ENCODE measurements at places on chromosomes 2 and 18.

GRCh38 chr2:20592106-20593071 lies 58.5 kb downstream of the HS1BP3 start:
- DNase-seq, result no peak

DNA sequence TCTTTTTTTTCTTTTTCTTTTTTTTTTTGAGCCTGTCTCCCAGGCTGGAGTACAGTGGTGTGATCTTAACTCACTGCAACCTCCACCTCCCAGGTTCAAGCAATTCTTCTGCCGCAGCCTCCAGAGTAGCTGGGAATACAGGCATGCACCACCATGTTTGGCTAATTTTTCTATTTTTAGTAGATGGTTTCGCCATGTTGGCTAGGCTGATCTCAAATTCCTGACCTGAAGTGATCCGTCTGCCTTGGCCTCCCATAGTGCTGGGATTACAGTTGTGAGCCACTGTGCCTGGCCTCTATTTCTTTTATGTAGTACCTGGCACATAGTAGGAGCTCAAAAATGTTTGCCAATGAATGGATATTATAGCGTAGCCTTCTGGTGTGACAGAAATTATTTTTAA lies 6.8 kb upstream of the CFLAR start:
- no peak for DNase-seq

- no peak for DNase-seq
Measured at GRCh38 chr18:37571266-37571665, 5.7 kb upstream of the CELF4 start.

DNA sequence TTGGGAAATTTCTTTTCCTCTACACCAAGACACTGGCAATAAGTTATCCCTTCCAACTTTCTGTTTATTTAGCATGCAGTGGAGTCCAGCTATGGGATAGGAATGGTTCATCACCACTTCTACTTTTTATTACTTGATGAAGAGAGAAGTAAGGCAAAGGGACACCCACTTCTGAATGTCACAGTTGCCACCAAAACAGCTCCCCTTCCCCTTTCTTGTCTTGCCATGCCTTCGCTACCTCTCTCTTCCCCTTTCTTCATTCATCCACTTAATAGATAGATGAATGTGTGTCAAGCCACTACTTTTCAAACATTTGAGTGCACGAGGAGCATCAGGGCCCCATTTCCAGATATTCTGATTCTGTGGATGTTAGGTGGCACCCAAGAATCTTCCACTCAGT lies 59.6 kb downstream of the KCTD18 start:
- DNase-seq, result no peak

- DNase-seq, result no peak
Measured at GRCh38 chr2:128305555-128306080, 13.1 kb downstream of the HS6ST1 start.

DNA sequence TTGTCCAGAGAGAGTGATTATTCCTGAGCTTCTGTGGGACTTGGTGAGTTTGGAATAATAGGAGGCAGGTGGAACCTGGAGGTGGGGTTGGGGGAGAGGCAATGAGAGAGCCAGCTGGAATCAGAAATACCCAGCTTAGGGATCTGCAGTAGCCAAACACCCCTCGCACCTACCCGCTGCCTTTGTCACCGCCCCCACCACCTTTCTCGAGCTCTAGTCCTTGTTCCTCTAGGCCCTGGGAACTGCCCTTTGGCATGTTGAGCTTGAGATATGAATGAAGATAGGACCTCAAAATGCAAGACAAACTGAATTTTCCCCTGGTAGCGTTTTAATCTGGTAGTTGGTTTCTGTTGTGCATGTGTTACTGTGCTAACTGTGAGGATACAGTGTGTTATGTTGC lies 242.9 kb downstream of the PTPRM start:
- no peak for DNase-seq

GRCh38 chr2:72755647-72756423 lies 70.0 kb downstream of the EXOC6B start:
- no peak for DNase-seq

- no peak for DNase-seq
Measured at GRCh38 chr2:241451840-241452506, 56.4 kb downstream of the STK25 start.

DNA sequence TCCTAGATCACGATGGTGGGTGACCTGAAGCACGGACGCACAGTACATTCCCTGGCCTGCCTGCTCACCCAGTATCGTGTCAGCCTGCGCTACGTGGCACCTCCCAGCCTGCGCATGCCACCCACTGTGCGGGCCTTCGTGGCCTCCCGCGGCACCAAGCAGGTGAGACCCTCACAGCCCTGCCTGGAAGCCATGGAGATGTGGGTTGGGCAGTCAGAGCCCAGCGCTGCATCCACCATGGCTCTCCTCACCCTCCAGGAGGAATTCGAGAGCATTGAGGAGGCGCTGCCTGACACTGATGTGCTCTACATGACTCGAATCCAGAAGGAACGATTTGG lies 20.3 kb downstream of the SLC30A3 start:
- DNase-seq, result no peak

DNA sequence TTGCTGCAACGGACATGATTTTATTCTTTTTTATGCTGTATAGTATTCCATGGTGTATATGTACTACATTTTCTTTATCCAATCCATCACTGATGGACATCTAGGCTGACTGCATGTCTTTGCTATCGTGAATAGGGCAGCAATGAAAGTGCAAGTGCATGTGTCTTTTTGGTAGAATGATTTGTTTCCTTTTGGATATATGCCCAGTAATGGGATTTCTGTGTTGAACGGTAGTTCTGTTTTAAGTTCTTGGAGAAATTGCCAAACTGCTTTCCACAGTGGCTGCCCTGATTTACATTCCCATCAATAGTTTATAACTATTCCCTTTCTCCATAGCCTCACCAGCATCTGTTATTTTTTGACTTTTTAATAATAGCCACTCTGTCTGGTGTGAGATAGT lies 99.7 kb upstream of the CRIM1 start:
- no peak for DNase-seq

DNA sequence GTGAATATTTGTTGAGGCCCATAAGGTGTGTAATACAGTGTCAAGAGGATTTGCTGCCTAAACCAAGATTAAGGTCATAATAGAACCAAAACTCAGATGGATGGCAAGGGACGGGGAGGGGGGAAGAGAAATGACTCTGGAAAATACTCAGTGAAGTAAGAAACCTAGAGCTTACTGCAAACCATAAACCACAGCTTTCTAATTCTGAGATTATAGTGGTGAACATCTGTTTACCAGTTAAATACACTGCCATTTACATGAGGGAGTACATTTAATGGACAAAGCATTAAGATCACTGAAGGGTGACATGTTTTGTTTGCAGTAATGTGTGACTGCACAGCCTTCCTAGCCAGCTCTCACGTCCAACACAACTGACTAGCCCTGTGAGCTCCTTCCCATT lies 19.8 kb downstream of the EVX2 start:
- no peak for DNase-seq

DNA sequence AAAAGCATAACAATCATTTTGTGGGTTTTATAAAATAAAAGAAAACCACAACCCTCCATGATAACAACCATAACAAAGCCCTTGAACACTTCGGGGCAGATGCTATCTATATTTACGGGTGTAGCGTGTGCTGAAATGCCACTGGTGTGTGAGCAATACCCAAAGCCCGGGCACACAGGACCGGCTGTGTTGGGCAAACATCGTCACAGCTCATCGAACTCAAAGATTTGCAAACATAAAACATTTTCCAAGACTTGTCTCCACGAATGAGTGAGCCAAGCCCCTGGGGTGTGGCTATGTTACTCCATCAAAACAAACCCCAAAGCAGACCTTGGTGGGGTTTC lies 290.2 kb downstream of the LPIN1 start:
- no peak for DNase-seq

GRCh38 chr2:237876532-237876931 lies 17.1 kb downstream of the RAMP1 start:
- no peak for DNase-seq

GRCh38 chr18:53715243-53715853 lies 509.1 kb downstream of the MBD2 start:
- DNase-seq, result no peak

DNA sequence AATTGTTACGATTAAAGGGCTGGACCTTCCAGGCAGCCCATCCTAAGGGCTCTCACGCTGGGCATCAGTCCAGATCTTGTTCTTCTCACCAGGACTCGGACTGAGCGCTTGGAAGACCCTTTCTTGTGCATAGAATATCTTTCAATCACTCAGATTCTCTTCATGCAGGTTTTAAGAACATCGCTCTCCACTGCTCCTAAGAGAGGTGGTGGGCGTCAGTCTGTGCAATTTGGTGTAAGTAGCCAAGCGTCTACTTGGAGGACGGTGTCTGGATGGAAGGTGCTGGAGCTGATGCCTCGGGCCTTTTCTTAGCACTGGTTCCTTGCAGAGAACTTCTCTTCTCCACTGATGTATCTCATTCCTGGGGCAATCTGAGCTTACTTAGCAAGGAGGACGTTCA lies 68.7 kb downstream of the ASB1 start:
- DNase-seq, result no peak

- no peak for DNase-seq
Measured at GRCh38 chr2:8058652-8059051, 623.2 kb upstream of the ID2 start.

Data from AG08396 (cell line).